Forelimb muscle (tissue), 1 donor: ENCODE measurements at places on chromosomes 1 and 21.

DNA sequence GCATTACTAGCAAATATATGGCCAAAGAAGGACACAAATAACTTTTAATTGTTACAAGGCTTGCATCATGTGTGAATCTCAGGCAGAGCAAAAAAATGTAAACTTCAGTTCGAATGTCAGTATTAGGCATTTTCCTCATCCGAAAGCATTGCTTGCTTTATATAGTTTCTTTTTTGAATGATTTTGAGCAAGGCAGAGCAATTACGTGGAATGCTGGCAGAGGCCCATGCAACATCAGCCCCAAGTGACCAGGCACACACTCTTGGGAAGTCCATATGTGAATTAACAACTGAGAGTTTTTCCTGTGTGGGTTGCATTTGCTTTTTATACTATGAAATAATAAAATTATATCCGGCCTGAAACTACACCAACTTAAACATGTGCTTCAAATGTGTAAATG is 274.8 kb downstream of the PTPRC start:
- no peak for DNase-seq

GRCh38 chr1:25769625-25770383 is 30.2 kb upstream of the SELENON start:
- no peak for DNase-seq

DNA sequence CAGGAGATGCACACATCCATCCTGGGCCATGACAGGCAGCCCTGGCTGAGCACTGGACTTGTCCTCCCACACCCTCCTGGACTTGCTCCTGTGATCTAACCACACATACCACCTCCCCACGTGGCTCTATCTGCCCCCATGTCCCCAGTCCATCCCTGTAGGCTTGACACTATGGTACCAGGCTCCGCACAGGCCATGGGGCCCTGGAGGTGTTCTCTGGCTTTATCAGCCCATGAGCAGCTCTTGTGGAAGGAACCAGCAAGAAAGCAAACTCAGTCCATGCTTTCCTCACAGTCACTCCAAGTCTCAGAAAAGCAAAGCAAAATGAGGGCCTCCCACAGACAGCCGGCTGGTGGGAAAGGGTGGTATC is 61.6 kb downstream of the CD46 start:
- no peak for DNase-seq

DNA sequence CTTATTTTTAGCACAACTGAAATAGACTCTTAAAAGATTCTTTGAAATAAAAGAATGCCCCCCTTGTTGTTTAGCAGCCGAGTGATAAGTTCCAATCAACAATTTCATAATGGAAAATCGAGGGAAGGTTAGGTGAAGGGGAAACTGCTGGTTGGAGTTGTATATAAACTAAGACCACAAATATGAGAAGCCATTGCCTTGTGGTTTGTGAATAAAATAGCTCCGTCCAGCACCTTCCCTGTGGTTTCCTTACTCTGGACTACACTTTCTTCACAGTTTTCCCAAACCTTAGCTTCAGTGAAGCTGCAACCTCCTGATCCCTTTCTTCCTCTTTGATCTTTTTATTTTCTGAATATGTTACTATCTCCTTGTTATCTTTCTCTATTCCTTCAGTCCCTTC is 6.7 kb upstream of the RAB3GAP2 start:
- DNase-seq = no peak

DNA sequence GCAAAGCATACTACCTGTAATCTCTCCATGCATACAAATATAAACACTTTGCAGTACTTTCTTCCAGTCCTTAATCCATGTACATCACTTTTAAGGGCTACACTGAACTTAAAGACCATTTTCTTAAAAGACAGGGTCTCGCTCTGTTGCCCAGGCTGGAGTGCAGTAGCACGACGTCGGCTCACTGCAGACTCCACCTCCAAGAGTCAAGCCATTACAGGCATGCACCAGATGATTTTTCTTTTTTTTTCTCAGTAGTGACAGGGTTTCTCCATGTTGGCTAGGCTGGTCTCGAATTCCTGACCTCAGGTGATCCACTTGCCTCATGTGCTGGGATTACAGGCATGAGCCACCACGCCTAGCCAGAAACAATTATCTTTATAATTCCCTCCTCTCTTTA is 22.9 kb downstream of the PUM1 start:
- DNase-seq = no peak

- no peak for DNase-seq
Measured at GRCh38 chr21:26095131-26095530, 75.4 kb downstream of the APP start.

DNA sequence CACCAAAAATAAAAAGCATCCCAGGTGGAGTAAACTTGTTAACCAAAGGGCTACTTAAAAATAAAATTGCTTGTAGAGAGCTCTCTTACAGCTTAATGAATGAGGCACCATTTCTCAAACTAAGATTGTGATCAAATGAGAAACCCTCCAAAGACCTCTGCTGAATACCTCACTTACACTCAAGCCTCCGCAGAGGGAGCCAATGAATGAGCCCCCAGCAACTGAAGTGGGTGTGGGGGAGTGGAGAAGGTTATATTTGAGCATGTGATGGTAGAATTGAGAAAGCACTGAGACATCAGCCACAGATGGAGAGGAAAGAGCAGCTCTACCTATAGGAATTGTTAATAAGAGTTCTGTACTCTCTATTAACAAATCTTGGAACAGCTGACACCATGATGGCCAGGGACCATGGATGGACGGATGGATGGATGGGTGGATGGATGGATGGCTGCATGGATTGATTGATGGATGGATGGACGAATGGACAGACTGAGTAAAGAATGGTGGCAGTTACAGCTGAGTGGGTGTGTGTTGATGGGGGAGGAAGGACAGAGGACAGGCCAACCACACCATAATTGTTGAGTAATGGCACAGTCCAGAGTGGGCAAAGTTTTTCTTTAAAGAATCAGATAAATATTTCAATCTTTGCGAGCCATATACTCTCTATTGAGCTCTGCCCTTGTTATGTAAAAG is 20.3 kb upstream of the TIAM1 start:
- DNase-seq = no peak

DNA sequence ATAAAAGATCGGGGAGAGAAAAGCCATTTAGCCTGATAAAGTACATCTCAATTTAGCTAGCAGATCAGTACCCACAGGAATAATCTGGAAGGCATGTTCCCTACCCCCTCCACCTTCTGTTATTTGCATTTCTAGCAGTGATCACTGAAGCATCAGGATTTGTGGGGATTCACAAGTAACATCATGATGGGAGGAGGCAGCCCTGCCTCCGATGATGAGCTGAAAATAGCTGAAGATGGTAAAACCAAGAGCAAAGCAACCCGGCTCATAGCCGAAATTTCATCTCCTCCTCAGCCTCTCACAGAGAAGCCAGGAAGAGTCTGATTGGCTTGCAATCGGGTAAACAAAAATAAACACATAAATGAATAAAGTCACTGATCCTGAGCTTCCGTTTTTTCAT is 2.4 kb downstream of the CCSAP start:
- DNase-seq = no peak

DNA sequence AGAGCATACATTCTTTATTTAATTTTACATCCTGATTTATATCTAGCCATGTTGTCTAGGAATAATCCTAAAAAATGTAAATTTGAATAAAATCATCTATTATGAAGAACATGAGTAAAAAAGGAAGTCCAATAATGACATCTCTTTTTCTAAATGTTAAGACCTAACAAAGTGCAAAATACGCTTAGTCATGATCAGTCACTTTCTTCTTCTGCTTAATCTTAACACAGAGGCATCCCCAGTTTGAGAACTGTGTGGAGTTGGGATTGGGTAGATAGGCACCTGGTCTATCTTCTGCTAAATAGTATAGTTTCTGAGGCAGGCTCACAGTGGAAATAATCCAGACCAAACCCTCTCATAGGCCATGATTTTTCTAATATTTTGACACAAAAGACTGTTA is 311.7 kb upstream of the LRRC7 start:
- DNase-seq = no peak
